NCI-H1436 (cell line): ENCODE measurements at places on chromosomes 2 and 18.

DNA sequence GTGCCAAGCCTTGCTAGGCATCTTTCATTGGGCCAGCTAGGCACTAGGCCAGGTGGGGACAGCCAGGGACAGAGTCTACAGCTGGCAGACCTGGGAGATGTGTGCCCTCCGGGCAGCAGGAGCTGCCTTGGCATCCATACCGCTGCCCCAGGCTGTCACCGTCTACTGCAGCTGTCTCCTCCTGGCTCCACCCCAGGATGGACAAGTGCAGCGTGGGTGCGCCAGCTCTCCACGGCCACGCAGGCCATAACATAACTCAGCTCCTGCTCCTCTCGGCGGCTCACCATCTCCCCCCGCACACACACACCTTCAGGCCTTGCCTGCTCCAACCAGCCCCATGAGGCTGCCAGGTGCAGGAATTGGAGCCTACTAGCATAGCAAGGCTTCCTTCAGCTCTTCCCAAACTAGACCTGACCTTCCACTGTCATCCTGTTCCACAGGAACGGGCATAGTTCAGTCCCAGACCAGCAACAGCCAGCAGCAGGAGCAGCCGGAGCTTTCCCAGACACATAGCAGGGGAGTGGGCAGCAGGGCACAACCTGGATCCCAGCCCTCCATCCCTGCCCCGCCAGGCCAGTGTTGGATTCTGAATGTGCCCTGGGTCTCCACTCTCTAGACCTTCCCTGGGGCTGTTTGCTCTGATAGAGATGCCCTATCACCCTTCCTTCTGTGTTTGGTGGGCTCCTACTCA lies 2.5 kb upstream of the ADRA2B start:
- DNase-seq, result no peak

GRCh38 chr2:70615222-70615621 lies 61.6 kb upstream of the TGFA start:
- DNase-seq, result no peak

- no peak for DNase-seq
Observed at GRCh38 chr2:88808083-88808482, 116.6 kb downstream of the RPIA start.

GRCh38 chr2:134155134-134155533 lies 98.7 kb upstream of the MGAT5 start:
- DNase-seq, result no peak
